ENCODE measurements at places on chromosomes 11 and 22.

DNA sequence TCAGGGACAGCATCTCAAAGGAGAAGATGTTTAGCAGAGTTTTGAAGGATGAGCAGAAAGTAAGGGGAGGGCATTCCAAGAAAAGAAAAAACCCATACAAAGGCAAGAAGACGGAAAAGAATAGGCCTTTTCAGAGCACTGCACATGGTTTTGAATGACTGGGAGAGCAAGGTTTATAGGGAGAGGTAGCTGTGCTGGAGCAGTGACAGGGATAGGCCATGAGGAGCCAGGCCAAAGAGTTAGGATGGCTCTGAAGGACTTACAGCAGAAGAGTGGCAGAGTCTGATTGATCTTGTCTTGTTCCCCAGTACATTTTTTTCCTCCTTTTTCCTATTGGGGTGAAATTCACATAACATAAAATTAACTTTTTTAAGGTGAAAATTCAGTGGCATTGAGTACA lies 55.8 kb upstream of the PAK1 start:
- no peak for DNase-seq

DNA sequence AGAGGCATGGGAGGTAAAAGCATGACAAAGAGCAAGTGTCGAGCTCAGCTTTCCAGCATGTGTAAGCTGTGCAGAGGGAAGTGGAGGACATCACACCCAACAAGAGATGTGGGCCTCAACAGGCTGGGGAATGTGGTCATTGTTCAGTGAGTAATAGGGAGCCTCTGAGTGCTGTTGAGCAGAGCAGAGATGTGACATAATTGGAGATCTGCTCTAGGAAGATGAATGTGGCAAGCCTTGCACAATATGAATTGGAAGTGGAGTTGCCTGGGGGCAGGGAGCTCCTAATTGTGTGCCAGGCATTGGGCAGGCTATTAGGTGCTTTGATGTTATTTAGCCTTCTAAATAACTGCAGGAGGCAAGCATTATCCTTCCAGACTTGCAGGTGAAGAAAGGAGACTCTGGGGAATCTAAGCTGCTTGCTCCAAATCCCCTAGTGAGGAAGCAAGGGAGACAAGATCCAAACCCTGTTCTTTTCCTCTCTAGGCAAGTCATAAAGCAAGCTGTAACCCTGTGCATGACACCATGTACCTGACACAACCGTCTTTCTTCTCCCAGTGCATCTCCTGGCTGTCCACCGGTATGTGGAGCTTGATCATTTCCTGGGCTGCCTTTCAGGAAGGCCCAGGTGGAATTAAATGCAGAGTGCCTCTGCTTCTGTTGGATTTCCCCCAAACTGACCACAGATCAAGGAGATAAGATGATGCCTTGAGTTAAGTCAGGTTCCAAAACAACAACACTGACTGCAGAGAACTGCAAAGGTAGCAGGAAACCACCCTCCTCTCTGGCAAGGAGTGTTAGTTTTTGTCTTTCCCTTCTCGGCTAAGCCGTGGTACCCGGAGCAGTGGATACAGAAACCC lies 221.4 kb downstream of the TENM4 start:
- no peak for DNase-seq

- DNase-seq: no peak
These were observed 3.1 kb upstream of the ADM start for GRCh38 chr11:10301656-10302358.

- DNase-seq: no peak
These were observed 171.1 kb downstream of the CADM1 start for GRCh38 chr11:115333121-115333520.

DNA sequence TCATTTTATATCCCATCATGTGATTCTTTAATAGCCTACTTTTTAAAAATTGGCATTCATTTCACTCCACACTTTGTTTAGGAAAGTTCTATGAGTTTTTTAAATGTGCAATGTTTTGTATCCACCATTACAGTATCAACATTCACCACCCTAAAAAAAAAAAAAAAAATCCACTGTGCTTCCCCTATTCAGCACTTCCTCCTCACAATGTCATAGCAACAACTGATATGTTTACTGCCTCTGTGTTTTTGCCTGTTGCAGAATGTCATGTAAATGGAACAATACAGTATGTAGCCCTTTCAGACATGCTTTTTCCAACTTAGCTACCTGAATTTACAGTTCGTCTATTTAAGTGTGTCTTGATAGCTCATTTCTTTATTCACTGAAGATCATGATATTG lies 754.2 kb downstream of the FAM181B start:
- no peak for DNase-seq

- no peak for DNase-seq
These were observed 209.9 kb upstream of the NCAM1 start for GRCh38 chr11:112751329-112751728.

- no peak for DNase-seq
These were observed 247.8 kb upstream of the ZC3H12C start for GRCh38 chr11:109845437-109845836.

- no peak for DNase-seq
These were observed 203.4 kb downstream of the TBC1D22A start for GRCh38 chr22:46965555-46966494.

All from T-helper 2 cell treated with Interferon-gamma antibody and Interleukin-4, amounts not matched to agents 5 μg/mL and 100 μg/mL, for 36 hours (primary cell).